Hepatocyte (in vitro differentiated cells): ENCODE measurements at places on chromosomes 5 and 9. TPM values are rescaled to one million over a fixed set of nuclear protein-coding genes. Genes with fewer than 3 reads are reported as not detected.

ADAMTS19 gene
- polyA plus RNA-seq: 1.8 and 2.2 TPM in 2 replicates

DNA sequence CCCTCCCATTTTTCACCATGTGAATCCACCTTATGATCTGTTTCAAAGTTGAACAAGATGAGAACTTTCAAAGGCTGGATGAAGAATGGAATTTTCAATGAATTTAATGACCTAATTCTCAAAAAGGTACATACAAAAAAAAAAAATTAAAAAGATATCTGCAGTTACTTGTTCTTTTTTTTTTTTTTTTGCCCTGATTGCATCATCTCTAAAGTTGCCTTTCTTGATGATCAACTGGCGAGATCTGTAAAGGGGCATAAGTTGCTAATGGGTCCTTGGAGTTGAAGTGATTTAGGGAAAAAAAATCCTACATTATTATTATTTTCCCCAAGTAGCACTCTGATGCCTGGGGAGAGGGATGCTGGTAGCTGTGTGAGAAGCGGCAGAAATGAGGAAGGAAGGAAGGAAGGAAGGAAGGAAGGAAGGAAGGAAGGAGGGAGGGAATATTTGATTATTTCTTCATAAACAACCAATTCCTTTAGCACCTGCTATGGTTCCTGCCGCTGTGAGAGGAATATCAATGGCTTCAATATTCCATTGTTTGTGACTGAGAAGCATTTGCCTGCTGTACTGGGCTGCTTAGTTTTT is 48.8 kb upstream of the CD180 start:
- DNase-seq: no peak

GRCh38 chr5:176627582-176627981 is 2.8 kb downstream of the SNCB start:
- DNase-seq: no peak

- no peak for DNase-seq
These were observed 129.8 kb upstream of the ZNF366 start for GRCh38 chr5:72637058-72637457.
